ENCODE measurements at places on chromosomes 12 and 14.
A peak's percentile ranks its signal among the peaks of the same experiment; 100 is the strongest.

DNA sequence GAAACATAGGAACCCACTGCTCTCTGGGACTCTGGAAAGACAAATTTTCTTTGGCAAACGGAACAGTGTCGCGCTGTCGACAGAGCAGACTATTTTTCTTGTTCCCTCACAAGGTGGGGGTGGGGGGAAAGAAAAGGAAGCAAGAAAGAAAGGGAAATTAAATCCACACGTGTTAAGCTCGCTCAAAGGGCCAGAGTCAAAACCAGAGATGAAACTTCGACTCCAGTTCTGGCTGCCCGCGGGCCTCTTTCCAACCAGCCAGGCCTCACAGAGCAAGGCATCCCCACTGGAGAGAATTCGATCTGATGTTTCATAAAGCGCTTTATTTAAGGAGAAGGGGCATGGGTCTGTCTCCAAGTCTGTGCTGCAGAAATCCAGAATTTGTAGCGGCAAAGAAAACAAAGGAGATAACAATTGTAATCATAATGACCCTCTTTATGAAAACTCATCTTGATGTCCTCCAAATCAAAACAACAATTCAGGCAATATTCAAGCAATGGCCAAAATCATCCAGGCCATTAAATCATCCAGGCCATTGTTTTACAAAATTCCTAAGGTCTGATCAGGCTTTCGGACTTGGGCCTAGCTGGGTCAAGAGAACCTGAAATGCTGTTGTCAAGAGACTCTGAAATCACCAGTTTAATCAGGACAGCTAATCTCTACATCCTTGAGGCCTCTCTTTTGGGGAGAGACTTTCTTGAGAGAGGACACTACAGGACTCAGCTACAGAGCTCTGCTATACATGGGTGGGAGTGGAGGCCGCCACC lies 5.3 kb upstream of the TBX5 start:
- no peak for DNase-seq

GRCh38 chr14:99264691-99265450 lies 7.1 kb downstream of the BCL11B start:
- DNase-seq, result no peak

DNA sequence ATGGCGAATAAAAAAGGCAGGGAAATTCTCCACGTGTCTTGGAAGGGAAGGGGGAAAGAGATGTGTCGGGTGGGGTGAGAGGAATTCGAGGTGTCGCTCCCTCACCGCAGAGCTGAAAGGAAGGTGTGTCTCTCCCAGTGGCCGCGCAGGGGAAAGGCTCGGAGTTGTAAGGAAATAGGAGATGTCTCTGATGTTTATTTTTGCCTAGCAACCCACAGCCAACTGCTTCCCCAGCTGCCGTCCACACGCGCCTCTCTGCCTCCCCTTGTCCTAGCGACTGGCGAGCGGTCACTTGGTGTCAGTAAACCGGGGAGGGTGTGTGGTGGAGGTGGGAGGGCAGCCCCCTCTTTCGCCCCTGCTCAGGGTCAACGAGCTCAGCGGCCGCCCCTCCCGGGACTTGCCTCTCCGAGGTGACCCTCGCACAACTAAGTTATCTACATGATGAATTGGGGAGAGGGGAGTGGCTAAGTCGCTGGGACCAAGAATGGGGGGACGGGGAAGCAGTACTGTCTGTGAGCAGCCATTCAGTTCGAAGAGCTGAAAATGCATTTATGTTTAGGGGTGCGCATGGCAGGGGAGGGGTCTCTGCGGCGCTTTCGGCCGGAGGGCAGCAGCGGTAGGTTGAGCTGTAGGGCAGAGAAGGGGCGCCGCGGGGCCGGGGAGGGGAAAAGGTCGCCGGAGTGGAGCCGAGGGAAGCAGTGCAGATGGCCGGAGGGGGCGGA lies 585 bp upstream of the DYRK2 start:
- peak; percentile 29 for DNase-seq

DNA sequence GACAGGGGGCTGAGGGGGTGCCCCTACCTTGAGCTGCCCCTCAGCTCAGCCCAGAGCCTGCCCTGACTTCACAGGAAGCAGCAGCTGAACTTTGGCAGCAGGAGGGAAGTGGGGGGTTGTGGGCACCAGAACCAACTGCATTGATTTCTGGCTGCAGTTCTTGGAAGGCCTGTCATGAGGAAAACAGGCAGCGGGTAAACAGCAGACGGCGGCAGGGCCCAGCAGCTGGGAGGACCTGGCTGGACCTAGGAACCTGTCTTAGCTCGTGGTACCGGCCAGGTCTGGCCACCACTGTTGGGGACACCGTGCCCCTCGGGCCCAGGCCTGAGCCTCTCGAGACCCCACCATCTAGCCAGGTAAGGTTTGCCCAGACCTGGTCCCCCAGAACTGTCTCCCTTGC lies 154.2 kb upstream of the MYL2 start:
- no peak for DNase-seq

GRCh38 chr12:29771165-29771564 lies 12.6 kb downstream of the TMTC1 start:
- no peak for DNase-seq

DNA sequence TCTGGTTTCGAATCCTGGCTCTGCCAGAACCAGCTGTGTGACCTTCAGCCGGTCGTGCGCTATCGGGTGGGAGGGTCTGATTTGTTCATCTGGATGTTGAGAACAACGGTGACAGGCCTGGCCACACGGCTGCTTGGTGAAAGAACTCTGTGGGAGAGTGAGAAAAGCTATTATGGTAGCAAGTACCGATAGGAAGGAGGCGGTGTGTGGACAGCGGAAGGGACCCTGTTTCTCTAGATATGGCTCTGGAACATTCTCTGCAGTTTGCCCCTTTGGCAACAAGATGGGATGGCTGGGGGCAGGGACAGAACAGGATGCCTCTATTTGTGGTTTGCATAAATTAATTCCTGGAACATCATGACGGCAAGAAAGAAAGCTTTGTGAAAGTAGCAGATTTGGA lies 347.3 kb downstream of the AACS start:
- DNase-seq, result no peak

- DNase-seq, result no peak
Observed at GRCh38 chr12:56315249-56315621, 553 bp downstream of the CNPY2 start.

GRCh38 chr14:21572604-21573003 lies 7.3 kb downstream of the OR10G3 start:
- DNase-seq, result no peak

Measured in activated naive CD4-positive, alpha-beta T cell treated with anti-CD3 and anti-CD28 coated beads, Interleukin-2, amount 50 U/mL, for 16 hours (primary cell).